ENCODE measurements at places on chromosomes 6 and 20. TPM values are rescaled to one million over a fixed set of nuclear protein-coding genes. Genes with fewer than 3 reads are reported as not detected.

CABLES2 gene
- not detected for total RNA-seq

NMBR gene
- 0.10 TPM for total RNA-seq

PLEKHG1 gene
- 13.4 TPM for total RNA-seq

ADAM33 gene
- total RNA-seq, result 0.10 TPM

CYP39A1 gene
- 5.2 TPM for total RNA-seq

PAK5 gene
- total RNA-seq, result not detected

CALHM4 gene
- total RNA-seq, result not detected

GPR63 gene
- total RNA-seq, result 1.2 TPM

DLL1 gene
- total RNA-seq, result 2.1 TPM

DNA sequence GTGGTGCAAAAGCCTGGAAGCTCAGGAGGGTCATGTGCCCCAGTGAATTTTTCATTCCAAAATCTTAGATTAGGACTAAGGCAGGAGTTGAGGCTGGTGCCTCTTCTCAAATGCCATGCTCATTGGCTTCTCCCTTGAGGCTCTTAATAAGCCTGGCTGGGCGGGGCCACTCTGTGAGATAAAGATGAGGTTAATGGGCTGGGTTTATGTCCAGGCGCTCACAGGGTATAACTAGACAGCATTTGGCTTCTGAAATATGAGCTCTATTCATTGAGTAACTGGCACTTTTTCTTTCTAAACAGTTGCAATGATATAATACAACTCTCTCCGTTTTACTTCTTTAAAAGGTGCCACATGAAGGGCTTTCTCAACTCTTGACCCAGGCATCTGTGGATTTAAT is 156.3 kb downstream of the SCML4 start:
- no peak for DNase-seq

DNA sequence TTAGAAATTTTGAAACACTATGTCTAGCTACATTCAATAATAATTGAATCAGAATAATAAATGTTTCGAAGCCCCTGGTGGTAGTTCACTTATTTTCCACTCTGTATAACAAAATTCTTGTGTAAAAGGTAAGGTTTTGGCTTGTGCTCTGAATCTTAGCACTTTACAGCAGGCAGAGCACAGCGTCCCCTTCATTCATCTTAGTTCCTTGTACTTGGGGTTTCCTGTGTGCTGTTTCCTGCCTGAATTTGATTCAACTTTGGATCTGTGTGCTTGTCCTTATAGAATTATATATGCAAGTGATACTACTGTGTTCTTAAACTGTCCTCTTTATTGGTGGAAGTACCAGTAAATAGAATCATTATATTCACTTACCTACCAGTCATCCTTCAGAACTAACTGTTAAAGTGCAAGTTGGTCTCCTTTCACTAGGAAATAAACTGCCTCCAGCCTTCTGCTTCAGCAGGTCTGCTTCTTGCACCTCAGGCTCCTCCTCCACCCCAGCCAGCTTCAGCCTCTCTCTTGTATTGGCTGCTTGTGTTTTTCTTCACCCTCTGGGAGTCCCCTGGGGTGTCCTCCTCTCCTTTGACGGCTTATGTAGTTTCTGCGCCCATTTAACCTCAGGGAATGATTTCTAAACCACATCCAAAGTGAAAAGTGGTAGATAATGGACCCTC is 28.8 kb upstream of the TULP4 start:
- no peak for DNase-seq

DNA sequence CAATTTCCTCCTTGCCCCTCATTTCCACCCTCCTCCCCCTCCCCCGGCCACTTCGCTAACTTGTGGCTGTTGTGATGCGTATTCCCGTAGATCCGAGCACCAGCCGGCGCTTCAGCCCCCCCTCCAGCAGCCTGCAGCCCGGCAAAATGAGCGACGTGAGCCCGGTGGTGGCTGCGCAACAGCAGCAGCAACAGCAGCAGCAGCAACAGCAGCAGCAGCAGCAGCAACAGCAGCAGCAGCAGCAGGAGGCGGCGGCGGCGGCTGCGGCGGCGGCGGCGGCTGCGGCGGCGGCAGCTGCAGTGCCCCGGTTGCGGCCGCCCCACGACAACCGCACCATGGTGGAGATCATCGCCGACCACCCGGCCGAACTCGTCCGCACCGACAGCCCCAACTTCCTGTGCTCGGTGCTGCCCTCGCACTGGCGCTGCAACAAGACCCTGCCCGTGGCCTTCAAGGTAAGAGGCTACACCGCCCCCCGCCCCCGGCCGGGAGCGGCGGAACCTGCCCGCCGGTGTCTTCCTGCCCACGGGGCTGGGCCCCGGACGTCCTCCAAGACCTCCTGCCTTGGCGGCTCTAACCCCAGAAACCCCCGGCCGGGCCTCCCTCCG is 44.9 kb upstream of the SUPT3H start:
- no peak for DNase-seq

DNA sequence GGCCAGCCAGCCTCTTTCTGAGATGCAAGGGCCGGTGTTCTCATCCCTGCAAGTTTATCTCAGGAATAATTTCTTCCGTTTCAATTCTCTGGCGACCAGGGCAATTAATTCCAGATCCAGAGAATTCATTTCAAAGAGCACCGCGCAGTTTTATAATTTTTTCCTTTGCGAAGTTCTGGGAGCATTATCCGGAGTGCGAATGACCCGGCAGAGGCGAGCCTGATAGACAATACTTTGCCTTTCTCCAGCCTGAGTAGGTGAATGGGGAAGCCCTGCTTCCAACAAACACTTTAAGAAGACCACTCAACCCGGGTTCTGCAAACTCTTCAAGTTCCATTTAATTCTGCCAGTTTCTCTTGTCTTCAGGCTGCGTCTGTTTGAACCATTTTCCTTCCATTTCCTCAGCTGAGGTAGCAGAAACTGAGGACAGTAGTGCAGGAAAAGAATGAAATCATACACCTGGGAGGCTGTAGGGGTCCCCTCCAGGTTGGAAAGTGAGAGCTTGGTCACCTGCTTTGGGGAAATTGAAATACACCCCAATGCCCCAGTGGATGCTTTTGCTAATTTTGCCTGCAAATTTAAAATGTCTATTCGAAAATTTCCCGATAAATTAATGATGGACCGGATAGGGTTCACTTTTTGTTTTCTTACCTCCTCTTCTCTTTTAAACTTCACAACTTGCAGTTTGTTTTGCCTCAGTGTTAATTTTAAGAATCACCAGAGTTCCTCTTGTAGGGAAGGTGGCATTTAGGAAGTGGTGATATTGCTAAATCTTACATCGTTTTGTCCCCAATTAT is 1.1 kb downstream of the VGLL2 start:
- DNase-seq, result no peak

- peak; percentile 100 for DNase-seq
Measured at GRCh38 chr20:14986026-14986655, 648.7 kb upstream of the FLRT3 start.

GRCh38 chr6:170049641-170050561 is 241.0 kb downstream of the DLL1 start:
- no peak for DNase-seq

GRCh38 chr20:10646886-10647420 is 26.8 kb downstream of the JAG1 start:
- DNase-seq, result no peak

DNA sequence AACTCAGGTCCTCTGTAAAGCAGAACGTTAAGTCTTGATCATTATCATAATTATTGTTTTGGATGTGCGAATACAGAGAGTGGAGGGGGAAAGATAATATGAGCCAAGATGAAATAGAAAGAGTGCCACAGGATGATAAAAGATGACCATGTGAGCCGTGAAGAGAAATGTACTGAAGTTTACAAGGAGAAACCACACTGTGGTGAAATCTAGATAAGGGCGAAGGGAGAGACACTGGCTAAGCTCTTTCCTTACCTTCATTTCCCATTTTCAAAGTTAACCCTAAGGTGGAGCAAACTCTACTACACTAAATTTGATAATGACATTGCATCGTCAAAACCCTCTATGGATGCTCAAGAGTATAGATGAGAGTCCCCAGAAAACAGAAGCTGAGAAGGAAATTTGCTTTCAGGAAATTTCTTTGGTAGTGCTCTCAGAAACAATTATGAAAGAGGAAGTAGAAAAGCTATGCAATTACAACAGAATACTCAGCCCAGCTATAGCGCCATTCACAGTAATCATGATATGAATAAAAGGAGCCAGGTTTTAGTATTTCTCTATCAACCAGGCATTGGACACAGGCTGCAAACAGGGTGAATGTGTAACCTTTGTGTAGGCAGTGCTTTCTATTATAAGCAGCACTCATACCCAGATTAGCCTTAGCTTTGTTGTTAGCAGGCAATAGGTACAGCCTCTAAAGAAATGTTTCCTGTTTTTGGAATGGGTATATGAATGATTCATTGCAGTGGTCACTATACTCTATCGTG is 1080.7 kb downstream of the GRIK2 start:
- no peak for DNase-seq

GRCh38 chr6:64145658-64146057 is 510.1 kb downstream of the PHF3 start:
- DNase-seq, result no peak

DNA sequence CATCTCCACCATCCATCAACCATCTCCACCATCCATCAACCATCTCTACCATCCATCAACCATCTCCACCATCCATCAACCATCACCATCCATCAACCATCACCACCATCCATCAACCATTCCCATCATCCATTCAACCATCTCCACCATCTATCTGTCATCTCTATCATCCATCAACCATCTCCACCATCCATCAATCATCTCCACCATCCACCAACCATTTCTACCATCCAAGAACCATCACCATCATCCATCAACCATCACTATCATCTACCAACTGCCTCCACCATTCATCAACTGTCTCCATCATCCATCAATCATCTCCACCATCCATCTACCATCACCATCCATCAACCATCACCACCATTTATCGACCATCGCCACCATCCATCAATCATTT is 78.8 kb upstream of the CDH4 start:
- no peak for DNase-seq

- no peak for DNase-seq
Measured at GRCh38 chr6:29681811-29682210, 859 bp upstream of the ZFP57 start.

DNA sequence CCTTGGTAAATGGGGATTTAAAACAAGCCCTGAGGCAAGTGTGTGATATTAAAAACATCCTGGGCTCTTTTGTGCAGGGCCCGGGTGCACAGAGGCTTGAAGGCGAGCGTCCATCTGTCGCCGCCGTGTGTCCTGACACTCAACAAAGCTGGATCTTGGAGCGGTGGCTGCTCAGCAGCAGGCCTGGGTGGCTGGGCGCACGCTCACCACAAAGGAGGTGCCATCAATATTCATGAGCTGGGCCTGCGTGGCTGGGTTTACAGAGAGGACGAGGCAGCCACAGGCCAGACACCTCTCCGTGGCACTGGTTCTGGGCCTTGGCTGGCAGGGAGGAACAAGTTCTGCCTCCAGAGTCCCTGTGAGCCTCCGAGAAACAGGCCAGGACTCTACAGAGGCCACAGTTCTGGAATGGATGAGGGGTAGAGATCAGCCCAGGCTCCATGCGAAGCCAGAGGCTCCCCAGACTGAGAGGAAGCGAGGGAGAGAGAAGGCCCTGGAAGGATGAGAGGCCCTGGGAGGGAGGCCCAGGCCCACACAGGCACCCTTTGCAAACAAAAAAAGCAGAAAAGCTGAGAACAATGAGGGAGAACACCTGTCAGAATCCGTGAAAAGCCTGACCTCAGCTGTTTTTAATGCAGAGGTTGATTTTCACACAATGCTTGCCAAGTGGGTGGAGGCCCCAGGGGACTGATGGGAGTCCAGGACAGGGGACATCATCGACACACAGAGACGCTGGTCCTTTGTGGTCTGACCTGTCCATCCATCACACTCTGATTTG is 21.9 kb downstream of the BHLHE23 start:
- no peak for DNase-seq

DNA sequence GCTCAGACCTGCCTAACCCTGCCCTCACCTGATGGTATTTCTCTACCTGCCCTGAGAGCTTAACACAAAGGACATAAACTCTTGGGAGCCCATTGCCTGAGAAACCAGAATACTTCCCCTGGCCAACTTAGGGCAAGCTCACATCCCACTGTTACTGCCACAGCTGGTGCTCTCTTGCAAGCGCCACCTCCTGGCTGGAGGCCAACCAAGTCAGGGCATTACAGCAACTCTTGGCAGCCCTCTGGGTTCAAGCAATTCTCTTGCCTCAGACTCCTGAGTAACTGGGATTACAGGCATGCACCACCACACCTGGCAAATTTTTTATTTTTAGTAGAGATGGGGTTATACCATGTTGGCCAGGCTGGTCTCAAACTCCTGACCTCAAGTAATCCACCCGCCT is 70.1 kb downstream of the HECA start:
- DNase-seq, result no peak

- DNase-seq, result no peak
Measured at GRCh38 chr20:25579081-25579770, 6.1 kb downstream of the NINL start.

DNA sequence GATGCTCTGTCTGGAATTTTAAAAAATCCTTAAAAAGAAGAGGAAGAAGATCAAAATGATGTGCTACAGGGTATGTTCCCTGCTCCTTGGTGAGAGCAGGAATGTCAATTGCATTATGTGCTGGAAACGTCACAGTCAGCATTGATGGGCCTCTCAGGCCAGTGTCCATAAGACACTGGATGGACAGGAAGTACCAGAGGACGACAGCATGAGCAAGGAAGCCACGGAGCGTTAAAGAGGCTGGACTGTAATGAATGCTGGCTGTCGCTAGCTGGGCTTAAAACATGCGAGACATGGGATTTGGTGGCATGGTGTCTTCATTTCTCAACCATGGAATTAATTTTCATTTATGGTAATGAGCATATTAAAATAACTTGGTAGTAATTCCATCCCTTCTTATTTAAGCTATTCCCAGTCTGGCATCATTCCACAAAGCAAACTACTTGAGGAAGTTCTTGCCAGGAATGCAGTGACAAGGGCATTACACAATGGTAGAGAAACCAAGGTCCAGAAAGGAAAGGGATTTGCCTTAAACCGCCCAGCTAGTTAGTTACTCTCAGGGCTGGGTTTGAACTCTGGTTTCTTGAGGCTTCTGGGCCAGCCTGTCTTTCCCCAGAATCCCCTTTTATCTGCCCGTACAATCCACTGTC is 166.6 kb upstream of the SOX4 start:
- DNase-seq, result peak; percentile 48

All from renal cortical epithelial cell (primary cell).